Adrenal gland (tissue), 19 donors: ENCODE measurements at places on chromosomes 5 and 9.

GRCh38 chr5:158736150-158736870 lies 363.4 kb downstream of the EBF1 start:
- DNase-seq: no peak

- DNase-seq: no peak
Measured at GRCh38 chr9:68541568-68541967, 885 bp upstream of the TMEM252 start.

- DNase-seq: no peak
Measured at GRCh38 chr5:149940941-149941644, 3.5 kb downstream of the PDE6A start.

GRCh38 chr5:108743319-108743718 lies 4.4 kb upstream of the FER start:
- no peak for DNase-seq

DNA sequence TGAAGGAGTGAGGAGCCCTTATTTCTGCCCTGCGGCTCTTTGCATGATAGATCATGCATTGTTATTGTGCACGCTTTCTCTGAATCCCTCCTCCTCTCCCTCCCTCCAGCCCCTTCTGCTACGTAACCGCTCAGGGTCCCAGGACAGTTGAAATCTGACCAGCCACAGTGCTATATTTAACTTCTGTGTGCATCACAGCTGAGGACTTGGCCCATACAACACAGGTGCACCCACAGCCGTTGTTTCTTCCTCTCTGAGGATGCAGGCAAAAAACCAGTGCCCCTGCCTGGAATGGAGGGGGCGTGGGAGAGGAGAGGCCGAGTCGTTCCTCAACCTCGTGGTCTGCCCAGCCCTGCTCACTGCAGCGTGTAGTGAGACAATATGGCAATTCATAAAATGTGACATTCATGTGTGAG lies 335.6 kb upstream of the CLINT1 start:
- no peak for DNase-seq

GRCh38 chr5:1555011-1555807 lies 31.4 kb upstream of the LPCAT1 start:
- DNase-seq: peak; percentile 82

GRCh38 chr5:75509956-75510355 lies 1.5 kb downstream of the CERT1 start:
- peak; percentile 44 for DNase-seq

DNA sequence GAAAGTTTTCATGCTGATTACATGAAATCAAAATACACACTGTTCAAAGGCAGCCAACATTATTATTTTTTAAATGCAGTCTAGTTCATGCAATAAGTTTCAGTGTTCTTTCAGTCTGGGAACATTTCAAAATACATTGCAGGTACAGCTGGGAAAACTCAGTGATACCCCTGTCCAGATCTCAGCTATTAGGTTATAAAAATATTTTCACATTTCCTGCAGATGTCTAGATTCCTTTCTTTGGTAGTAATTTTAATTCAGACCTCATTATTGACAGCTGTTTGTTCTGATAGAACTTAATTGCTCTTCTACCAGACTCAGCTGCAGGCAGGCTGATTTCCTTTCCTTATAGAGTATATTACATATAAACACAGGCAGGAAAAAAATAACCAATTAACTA lies 556.8 kb upstream of the DMAC1 start:
- DNase-seq: no peak

DNA sequence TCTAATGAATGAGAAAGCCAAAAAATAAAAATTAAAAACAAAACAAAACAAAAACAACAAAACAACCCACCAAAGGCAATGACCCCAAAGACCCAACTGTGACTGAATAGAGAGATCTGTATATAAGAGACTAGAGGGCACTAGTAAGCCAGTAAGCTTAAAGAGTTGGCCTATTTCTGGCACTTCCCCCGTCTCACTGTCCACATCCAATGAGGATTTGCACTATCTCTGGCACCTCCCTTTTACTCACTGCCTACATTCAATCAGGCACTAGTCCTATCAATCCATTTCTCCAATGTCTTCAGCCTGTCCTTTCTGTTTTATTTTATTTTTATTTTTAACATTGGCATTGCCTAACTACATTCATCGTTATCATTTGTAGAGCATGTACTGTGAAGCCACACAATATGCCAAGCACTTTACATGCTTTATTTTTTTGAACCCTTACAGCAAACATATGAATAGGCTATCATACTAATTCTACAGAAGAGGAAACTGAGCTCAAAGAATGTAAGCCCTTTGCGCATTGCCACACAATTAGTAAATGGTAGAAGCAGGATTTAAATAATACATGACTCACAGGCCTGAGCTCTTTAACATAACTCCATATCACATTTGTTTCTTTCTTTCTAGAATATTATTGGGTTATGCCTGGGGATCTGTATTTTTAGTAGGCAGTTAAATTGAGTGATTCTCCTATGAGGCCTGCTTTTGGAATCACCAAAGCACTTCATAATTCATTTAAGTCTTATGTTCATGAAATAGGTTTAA lies 70.0 kb downstream of the C6 start:
- DNase-seq: no peak

DNA sequence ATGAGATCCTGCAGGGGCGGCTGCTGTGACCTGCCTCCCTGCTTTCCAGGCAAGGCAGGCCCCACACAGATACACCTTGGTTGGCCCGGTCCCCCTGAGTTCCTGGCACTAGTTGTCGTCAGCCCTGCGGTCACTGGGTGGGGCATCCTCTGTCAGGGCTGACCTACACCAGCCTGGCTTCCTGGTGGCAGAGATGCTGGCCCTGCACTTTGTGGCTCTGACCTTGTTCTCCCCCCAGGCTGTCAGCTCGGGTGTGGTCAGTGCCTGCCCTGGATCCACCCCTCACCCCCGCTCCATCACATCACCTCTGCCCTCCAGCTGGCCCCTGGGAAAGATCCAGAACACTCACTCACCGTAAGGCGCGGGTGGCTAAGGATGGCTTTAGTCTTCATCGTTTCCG lies 74.1 kb downstream of the PHF2 start:
- peak; percentile 40 for DNase-seq

DNA sequence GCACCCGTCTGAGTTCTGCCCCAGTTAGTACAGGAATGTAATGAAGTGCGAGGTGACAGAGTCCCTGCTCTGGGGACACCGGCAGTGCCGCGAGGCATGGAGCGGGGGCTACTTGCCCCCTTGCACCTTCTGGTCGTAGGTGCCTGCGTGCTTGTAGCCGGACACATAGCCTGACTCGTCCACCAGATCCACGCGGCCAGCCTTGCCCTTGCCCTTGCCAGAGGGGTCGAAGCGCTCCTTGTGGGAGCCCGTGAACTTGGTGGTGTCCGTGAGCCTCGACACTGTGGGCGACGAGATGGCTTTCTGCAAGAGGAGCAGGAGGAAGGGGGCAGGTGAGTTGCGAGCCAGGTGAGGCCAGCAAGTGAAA lies 28.2 kb downstream of the TPPP start:
- no peak for DNase-seq

DNA sequence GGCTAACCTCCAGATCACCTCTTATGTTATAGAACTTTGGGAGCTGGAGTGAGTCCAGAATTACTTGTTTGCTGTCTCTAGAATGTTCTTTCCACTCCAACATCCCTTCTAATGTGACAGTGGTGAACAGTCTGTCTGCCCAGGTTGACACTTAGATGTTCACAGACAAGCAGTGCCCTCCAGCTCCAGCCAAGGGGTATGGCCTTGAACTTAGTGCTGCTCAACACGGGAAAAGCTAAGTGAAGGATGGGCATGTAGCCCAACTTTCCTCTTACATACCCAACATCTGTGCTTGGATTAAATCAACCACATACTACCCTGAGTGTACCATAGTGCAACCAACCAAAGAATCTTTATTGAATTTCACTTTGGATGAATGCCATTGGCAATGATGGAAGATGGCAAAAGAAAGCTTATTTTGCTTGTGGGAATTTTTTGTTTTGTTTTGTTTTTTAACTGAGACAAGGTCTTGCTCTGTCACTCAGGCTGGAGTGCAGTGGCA lies 201.2 kb downstream of the NXNL2 start:
- no peak for DNase-seq

DNA sequence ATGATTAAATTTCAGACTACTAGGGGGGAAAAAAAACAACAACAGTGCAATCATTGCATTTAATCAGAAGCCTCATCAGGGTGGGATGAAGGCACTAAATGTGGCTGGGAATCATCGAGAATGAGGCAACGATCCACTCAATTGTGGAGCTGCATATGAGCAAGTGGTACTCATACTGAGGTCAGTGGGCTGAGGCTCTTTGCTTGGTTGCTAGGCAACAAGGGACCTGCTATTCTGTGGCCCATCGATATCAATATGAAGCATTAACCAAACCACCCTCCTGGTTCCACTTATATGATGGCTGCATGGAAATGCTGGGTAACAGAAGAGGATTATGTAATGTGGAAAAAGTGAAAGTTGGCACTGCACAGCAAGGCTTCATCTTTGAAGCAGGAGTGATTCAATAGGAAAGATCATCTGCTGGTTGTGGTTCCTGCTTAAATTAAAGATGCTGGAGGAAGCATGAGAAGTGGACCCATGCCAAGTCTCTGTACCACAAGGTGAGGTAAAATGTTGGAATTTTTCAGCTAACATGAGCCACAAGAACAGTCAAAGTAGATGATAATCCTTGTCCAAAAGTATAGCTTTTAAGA lies 159.8 kb upstream of the HMHB1 start:
- DNase-seq: no peak

DNA sequence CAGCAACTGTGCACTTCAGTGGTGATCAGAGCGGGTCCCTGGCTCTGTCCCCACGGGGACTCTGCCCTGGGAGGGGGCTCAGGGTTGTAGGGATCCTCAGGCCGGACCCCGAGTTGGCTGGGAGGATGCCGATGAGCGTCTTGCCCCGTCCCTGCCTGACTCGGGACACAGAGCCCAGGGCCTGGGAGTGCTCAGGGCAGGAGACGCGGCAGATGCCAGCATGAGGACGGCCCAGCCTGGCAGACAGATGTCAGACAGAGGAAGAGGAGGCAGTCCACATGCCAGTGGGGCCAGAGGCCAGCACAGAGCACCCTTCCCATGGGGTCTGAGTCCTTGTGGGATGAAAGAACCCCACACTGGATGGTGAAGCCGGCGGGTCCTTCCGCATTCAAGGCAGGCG lies 11.3 kb downstream of the LCN12 start:
- no peak for DNase-seq

GRCh38 chr9:111003182-111003581 lies 35.1 kb downstream of the LPAR1 start:
- DNase-seq: no peak

DNA sequence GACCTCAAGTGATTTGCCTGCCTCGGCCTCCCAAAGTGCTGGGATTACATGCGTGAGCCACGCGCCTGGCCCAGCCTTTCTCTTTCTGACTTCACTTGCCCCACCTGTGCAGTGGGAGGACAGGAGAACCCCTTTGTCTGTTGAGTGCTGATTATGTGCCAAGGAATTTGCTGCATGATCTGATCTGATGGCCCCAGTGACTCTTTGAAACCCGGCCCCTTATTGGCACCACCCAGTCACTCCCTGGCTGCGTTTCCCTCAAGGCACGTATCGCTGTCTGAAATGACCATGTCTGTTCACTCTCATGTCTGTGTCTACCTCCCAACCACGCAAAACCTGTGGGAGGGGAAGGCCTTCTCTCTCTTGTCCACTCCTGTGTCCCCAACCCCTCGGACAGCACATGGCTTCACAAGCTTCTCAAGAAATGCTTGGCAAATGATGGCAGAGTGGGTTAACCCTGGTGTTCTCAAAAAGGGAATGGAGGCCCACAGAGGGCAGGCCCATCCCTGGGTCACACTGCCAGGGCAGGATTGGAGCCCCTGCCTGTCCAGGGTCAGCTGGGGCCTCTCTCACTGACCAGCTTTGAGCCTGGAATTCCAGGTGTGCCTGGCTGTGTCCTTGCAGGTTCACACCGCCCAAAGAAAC lies 21.9 kb downstream of the NEK6 start:
- no peak for DNase-seq

GRCh38 chr5:177508221-177508611 lies 1.4 kb downstream of the DOK3 start:
- DNase-seq: no peak

- DNase-seq: no peak
Measured at GRCh38 chr5:105688227-105688792, 1982.4 kb downstream of the EFNA5 start.

GRCh38 chr5:61599370-61600122 lies 267.5 kb downstream of the ZSWIM6 start:
- DNase-seq: no peak

- DNase-seq: no peak
Measured at GRCh38 chr5:97194366-97194765, 11.3 kb upstream of the RIOK2 start.

GRCh38 chr9:123485216-123485615 lies 129.2 kb downstream of the CRB2 start:
- DNase-seq: no peak

GRCh38 chr5:170228762-170229435 lies 3.9 kb upstream of the C5orf58 start:
- no peak for DNase-seq

DNA sequence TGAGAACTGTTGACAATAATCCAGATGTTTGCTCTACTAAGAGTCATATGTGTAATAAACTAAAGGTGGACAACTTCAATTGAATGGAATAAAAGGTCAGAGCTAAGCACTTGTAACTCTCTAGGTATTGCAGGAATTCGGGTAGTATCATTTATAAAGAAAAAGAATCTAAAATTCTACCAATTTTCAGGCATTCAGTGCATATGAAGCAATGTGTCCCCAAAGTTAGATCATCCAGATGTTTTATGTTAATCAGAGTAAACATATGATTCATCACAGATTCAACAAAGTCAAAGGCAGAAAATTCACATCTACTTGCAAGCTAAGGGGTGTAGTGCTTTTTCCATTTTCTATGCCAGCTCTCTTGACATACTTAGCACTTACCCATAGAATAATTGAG lies 477.1 kb downstream of the PDE4D start:
- DNase-seq: no peak

DNA sequence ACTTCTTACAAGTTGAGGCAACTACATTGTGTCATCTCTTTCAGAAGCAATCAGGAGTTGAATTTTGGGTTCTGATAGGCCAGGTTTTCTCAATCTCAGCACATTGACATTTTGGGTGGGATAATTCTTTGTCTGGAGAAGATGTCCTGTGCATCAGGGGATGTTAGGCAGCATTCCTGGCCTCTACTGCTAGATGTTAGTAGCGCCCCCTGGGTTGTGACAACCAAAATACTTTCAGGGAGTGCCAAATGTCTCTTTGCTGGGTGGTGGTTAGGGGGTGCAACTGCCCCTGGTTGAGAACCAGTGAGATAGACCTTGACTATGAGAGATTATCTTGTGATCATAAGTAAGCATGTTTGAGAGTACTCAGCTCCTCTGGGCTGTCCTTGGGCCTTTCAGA lies 164.3 kb upstream of the KLF9 start:
- no peak for DNase-seq

DNA sequence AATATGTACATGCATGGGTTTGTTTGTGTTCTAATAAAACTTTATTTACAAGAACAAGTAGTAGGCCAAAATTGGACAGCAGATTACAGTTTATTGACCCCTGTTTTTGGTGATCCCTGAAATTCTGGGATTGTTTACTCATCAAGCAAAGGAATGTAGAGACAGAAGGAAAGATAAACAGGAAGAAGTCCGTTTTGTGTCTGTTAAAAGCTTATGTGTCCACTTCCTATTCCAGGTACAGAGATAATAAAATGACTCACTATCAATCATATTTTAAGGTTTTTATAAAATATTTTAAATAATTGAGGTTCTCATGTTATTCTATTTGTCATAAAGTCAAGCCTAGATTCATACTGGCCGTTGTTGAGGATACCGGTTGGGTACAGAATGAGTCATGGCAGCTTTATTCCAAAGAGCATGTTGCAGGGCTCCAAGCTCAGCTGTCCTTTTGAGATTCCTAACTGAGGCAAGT lies 214.9 kb upstream of the DAB2 start:
- DNase-seq: no peak
